ENCODE measurements at places on chromosomes 1 and 21. TPM values are rescaled to one million over a fixed set of nuclear protein-coding genes. Genes with fewer than 3 reads are reported as not detected.

Gene OR2L5
- total RNA-seq = not detected

DNA sequence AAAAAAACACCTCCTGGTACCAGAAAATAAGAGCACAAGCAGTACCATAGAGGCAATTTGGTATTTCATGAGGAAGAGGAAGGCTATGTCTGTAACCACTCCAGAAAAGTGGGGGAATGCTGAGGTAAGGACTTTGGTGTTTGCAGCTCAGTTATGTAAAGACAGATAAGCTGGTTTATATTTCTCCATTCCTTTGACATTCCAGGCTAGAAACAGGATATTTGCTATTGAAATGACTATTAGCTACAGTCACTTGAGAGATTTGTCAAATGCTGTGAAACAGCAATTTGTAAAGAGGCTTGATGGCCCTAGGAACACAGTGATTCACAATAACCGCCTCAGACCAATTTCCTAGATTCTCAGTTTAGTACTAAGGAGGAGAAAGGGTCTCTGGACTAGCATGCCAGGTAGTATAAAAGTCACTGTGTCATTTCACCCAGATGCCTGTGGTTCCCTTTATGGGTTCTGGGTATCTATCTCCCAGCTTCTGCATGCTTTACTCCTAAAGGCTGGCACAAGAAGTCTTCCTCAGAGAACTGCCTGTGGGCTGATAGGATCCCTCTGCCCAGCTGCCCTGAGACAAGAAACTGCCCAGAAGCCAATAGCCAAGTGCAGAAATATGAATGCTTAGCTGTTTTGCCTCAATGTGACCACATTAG, 80.5 kb downstream of the VCAM1 start:
- DNase-seq = no peak

DNA sequence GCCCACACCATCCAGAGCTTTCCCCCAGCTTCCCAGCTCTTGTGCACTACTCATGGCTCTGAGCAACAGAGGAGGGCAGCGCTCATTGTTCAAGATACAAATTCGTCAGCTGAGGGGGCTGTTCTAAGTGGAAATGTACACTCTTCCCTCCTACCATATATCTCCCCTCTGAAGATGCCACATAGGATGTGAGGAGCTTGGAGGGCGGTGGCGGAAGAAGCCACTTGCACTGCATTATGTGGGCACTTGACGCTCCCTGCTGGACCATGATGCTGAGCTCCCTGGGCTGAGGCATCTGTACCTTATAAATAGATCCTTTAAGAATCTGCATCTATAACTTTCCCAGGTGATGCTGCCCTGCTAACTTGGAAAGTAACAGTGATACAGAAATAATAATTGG, 477.6 kb upstream of the DEPDC1 start:
- no peak for DNase-seq

DNA sequence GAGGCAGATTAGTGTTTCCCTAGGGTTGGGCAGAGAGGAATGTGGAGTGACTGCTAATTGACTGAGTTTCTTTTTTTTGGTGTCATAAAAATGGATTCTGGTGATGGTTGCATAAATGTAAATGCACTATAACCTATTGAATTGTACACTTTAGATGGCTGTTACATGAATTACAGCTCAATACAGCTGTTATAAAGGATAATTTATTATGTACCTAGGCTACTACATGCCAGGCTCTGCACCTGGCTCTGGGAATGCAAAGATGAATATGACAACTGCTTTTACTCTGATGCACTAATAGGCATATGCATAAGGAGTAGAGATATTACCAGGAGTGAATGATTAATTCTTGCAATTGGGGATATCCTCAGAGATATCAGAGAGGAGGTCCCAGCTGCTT, 345.3 kb downstream of the PTBP2 start:
- no peak for DNase-seq

- peak; percentile 19 for DNase-seq
Measured at GRCh38 chr1:200153277-200154055, 126.0 kb downstream of the NR5A2 start.

DNA sequence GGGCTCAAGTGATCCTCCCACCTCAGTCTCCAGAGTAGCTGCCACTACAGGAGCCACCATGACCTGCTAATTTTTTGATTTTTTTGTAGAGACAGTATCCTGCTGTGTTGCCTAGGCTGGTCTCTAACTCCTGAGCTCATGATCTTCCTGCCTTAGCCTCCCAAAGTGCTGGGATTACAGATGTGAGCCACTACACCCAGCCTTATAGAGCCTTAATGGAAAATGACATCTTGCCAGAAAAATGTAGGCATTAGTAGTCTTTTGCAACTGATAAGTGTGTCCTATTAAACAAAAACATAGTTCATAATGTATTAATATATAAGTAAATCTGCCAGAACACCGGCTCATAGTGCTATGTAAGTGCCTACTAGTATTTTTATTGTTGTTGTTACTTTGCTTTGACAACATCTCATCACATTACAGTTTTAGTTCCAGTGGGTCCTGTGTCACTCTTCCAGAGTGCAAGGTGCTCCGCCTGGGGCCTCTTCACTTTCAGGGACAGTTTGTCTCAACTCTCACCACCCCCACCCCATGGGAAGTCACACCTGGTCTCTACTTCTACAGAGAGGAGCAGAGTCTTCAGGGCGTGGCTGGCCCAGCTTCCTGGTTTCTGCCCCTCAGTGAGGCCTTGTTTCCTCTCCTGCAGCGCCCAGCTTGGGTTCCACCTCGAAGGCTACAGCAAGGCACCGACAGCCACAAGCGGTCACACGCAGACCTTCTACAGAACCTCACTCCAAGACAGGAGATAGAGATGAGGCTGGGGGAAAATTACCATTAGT, 30.1 kb downstream of the RHOU start:
- no peak for DNase-seq

Gene PBX1
- total RNA-seq = 0.41 TPM

Gene SLC25A44
- total RNA-seq = 79.7 TPM

DNA sequence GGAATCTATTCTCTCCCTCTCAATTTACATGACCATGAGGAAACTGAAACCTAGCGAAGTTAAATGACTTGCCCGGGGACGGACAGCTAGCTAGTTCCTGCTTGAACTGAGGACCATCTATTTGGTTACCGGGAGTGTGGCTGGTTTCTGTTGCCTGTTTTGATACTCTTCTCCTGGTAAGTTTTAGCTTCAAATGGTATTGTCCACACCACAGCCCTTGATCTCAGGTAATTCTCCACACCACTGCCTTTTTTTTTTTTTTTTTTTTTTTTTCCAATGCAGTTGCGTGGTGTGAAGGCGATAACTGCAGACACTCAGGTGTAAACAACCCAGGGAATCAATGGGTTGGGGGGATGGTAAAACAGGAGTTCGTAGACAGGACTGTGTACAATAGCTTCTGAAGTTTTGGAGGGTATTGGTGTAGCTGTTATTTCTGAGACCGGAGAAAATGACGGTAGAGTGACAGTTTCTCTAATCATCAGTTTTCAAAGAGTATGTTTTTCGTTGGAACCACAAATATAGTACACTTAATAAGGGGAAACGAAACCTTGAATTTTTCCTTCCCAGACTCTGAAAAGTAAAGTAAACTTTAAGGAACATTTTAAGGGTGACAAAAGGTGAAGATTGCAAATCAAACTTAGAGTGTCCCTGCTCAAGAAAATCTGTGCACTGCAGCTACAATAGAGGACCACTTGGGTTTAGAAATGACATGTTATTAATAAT, 125.3 kb upstream of the CACYBP start:
- DNase-seq = no peak

Gene CLDN14
- total RNA-seq = not detected

DNA sequence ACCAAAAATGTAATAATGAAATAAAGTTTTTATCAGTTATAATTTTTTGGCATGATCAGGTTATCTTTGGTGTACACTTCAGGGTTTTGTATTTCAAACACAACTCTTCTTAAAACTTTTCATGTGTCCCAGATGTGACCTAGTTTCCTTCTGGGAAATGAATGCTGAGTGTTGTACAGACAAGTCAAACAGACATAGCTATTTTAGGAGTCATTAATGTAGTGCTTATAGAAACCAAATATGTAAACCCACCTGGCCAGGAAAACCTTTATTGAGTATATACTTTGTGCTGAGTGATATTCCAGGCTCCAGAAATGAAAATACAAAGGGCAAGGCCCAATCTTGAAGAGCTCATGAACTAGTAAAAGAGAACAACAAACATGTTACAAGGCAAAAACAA, 25.9 kb upstream of the HOOK1 start:
- no peak for DNase-seq

- no peak for DNase-seq
Measured at GRCh38 chr1:14466006-14466405, 132.5 kb upstream of the KAZN start.

- no peak for DNase-seq
Measured at GRCh38 chr1:244665771-244666217, 12.9 kb downstream of the DESI2 start.

DNA sequence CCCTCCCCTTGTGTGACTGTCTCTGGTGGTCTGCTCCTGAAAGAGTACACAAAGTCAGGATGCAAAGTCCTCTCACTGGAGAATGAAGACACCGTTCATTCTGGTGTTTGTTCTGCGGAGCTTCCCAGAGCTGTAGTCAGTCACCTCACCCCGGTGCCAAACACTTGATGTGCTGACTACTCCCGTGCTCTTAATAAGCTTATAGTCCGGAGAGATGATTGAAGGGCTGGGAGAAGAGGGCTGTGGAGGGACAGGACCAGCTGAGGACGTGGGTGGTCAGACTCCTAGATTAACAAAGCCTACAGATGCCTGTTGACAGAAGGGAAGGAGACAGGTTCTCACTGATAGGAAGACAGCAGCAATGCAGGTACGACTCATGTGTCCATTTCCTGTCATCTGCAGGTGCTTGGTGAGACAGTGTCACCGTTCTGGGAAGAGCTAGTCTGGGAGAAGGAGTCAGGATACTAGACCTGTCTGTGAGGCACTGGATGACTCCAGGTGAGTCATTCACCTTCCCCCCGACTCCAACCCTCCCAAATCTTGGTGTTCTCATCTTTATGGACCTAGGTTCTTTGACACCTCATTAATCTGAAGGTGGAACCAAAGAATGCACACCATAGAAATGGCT, 40.4 kb upstream of the LRRN2 start:
- DNase-seq = no peak

DNA sequence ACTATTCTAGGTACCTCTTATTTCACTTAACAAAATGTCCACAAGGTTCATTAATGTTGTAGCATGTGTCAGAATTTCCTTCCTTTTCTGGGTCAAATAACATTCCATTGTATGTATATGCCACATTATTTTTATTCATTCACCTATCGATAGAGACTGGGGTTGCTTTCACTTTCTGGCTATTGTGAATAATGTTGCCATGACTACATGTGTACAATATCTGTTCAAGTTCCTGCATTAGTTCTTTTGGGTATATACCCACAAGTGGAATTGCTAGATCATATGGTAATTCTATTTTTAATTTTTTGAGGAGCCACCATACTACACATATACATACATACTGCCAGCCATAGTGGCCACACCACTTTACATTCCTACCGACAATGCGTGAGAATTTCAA, 158.4 kb downstream of the ZZZ3 start:
- DNase-seq = no peak

DNA sequence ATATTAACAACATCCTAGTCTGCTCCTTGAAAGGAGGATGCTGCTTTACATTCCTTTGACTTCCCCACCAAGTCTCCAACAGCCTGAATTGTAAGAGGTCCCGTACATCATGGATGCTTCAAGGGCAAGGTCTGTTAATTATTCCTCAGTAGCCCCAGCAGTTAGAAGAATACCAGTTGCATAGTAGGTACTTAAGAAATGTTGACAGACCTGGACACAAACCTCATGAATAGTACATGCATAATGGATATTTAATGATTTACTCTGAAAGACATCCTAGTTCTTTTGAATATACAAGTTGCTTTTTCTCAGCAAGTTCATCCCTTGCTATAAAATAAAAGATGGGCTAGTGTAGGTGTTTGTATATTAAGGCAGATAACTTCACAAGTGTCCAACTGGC, 112.1 kb upstream of the DPYD start:
- DNase-seq = no peak

- DNase-seq = no peak
Measured at GRCh38 chr21:31983120-31983519, 110.3 kb downstream of the HUNK start.

DNA sequence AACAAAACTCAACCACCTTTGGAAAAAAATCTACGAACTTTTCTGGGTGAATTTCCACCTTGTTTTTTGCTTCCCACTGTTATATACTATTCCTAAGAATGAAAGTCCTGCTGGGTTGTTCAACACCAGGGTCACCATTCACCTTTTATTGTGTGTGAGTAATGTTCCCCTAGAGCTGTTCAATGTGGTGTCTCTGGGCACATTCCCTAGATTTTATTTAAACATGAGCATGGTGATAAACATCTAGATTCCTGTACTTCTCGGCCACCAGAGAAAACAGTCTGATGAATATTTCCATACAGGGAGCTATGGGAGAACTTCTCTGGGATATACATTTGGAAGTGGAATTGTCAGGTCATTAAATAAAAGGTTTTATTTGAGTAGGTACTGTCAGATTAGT, 13.0 kb downstream of the FMN2 start:
- no peak for DNase-seq

DNA sequence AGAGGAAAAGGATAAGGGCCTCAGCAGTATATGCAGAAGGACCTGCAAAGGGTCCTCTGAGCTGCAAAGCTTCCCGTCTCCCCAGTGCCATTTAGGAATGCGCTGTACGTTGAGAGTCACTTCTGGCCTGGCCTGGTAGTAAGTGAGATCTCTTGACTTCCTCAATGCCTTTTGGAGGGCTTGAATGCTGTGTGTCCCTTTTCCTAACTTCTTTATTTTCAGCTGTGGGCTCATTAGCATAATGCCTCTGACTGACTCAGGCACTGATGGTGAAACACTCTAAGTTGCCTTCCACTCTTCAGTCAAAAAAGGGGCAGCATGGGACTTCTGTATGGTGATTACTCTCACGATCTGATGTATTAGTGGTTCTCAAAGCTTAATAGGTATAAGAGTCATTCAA, 49.9 kb downstream of the XCL1 start:
- DNase-seq = no peak

DNA sequence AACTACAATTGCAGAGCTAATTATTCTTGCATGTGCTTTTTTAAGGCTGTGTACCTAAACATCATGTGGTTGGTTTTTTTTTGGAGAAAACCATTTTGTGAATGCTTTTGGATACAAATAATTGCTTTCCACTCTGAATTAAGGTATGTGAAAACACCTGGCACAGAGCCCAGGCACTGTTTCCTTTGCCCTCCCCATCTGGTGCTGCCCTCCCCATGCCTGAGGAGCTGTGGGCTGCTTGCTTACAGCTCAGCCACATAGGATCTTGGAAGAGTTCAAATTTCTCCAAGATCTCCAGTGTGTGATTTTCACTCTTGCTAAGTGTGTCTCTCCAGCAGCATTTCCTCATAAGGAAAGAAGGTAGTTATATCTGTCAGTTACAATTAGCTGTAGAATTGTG, 27.8 kb downstream of the DNM3 start:
- no peak for DNase-seq

DNA sequence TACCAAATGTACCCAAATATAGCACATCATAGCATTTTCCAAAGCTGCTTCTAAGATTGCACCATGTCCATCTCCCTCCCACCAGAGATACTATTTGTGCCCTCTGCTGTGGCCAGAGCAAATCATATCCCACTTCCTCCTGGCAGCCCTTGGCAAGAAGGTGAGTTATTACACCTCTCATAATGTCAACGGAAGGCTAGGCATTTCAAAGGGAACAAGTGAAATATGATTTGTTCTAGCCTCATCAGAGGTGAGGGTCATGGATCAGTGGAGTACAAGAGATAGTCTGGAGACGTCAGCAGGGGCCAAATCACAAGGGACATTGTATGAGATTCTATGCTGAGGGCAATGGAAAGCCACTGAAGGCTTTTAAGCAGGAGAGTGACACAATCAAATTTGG, 90.2 kb upstream of the BCAR3 start:
- no peak for DNase-seq

Gene FMO2
- total RNA-seq = not detected

GRCh38 chr1:219751870-219752507, 139.1 kb upstream of the ZC3H11B start:
- no peak for DNase-seq
